CD4-positive, alpha-beta T cell treated with Interleukin-12 subunit alpha and Interleukin-12 subunit beta, for 1 hour (primary cell): ENCODE measurements at places on chromosomes 5 and 9.

- no peak for DNase-seq
Observed at GRCh38 chr9:76818271-76818670, 54.0 kb downstream of the PCA3 start.

- DNase-seq = no peak
Observed at GRCh38 chr9:127395497-127396252, 1.3 kb upstream of the SLC2A8 start.

- no peak for DNase-seq
Observed at GRCh38 chr9:96497117-96497399, 47.1 kb downstream of the HABP4 start.

- no peak for DNase-seq
Observed at GRCh38 chr9:136944212-136944518, 373 bp downstream of the FBXW5 start.

DNA sequence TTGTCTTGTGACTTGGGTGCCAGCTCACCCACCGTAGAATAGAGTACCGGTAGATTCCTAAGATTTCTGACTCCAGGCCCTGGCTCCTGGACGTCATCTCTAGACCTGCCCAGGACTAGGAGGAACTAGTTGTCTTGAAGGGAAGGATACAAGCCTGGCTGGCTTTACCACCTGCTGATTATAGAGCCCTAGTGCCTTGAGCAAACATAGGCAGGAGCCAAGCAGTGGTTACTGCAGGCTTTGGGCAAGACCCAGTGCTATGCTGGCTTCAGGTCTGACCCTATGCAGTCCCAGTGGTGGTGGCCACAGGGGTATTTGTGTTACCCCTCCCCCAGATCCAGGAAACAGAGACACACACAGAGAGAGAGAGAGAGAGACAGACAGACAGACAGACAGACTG, 606.2 kb downstream of the PDE4D start:
- DNase-seq = no peak

DNA sequence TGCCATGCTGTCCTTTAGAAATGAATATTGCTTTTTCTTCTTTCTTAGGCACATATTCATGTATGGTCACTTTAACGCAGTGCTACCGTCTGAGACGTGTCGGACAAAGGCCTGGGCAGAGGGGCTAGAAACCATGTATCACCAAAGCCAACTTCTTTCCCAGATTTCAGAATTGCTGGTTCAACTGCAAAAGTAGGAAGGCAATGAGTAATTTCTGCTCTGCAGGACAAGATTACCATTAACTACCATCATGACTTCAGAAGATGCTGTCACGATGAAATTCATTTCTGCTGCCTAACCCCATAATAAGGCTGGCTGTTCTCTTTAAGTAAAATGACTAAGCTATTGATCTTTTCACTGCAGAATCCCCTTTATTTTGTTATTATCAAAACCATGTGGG, 306.7 kb downstream of the PDE4D start:
- DNase-seq = no peak

DNA sequence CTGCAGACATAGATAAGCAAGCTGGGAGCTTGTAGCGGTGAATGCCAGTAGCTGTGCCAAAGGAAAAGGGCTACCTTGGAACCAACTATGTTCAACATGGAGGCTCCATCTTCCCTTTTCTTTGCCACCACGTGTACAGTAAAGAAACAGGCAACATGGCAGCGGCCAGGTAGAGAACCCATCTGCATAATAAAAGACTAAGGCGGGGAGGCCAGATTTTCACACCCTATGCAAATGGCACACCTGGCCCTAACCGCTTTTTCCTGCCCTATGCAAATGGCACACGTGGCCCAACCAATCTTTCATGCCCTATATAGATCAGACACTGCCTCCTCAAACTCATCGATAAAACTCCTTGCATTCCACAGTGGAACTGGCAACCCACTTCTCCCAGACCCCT, 477.5 kb upstream of the EDIL3 start:
- DNase-seq = no peak
